ENCODE measurements at places on chromosomes 3 and 15. TPM values are rescaled to one million over a fixed set of nuclear protein-coding genes. Genes with fewer than 3 reads are reported as not detected.

DNA sequence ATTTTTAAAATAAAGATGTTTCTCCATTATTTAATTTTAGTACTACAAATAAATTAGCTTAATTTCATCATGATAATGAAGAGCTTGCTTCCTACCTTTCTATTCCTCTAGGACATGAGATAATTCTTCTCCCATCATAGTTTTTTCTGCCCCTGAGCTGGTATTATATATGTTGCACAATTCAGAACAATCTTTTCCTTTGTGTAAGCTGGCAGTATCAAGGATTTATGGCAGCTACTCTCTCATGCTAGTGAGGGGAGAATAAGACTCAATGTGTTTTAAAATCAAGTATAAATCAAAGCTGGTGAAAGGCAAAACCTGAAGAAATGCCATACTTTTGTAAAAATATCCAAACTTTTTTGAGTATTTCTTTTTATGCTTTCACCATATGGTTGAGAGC, 1405.3 kb downstream of the SI start:
- no peak for DNase-seq

DNA sequence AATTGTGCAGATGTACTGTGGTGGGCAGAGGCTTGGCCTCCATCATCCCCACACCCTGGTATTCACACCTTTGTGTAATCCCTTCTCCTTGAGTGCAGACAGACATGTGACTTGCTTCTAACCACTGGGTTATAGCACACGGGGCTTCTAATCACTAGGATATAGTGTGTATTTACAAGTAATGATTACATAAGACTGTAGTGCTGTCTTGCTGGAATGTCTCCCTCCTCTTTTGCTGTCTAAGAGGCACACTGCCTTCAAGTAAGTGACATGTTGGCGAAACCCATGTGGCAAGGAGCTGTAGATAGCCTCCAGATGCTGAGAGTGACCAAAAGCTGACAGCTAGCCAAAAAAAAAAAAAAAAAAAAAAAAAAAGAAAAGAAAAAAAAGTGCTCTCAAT, 542.7 kb upstream of the MDFIC2 start:
- no peak for DNase-seq

- no peak for DNase-seq
Observed at GRCh38 chr3:128563439-128563838, 70.4 kb upstream of the GATA2 start.

GRCh38 chr3:53231532-53232511, 24.0 kb downstream of the TKT start:
- DNase-seq = peak; percentile 32

- DNase-seq = peak; percentile 50
Observed at GRCh38 chr3:150410311-150411105, 2.4 kb downstream of the TSC22D2 start.

DNA sequence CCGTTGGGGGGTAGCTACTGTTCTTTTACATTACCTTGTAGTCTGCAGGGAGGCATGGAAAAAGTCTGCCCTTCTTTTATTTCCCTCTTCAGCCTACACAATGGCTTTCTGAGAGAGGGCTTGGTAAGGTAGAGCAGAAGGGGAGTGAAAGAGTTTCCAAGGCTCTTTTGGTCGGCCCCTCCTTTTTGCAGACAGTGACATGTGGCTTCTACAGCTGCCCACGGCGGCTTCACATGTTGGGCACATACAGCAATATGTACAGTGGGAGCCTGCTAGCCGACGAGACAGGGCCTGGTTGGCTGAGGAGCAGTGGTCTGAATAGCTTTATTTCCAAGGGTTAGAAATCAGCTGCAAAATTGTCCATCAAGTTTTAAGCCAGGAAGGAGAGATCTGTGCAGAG, 4.0 kb downstream of the INAFM2 start:
- DNase-seq = no peak

GRCh38 chr3:161291191-161291901, 70.2 kb downstream of the NMD3 start:
- no peak for DNase-seq

Gene PRSS50
- not detected for total RNA-seq

Data from dermis blood vessel endothelial cell (primary cell).